ENCODE measurements at places on chromosomes 13 and 19.

DNA sequence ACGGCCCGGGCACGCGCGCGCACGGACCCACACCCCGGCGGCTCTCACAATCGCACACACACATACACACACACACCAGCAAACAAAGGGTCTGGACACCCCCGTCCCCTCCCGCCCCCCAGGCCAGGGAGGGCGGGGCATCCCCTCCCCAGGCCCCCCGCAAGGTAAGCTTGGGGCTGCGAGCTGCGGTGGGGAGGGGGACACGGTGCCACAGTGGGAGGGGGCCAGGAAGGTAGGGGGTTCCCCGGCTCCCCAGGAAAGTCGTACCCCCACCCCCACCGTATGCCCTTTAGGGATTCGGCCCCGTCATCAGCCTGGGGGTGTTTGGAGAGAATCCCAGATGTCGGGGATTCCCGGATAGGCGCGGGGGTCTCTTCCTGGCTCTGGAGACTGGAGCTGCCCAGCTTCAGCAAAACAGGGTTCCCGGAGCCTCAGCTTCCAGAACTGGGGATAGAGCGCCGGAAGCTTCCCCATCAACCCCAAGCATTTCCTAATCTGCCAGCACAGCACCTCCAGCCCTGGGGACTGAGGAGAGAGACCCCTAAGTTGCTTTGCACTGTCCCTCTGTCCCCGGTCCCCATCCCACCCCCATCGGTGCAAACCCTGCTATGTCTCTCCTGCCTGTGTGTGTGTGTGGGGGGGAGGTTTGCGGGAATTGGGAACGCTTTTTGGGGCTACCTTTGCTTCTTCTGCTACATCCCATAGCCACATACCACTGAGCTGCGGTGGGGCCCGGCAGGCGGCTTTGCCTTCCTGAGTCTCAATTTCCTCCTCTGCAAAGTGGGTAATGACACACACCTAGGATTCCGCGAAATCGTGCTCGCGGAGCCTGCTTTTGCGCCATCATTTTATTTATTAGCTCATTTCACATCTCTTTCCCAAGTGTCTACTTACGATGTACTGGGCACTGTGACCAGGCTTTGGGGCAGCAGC lies 1.8 kb upstream of the CDC37 start:
- DNase-seq = no peak

DNA sequence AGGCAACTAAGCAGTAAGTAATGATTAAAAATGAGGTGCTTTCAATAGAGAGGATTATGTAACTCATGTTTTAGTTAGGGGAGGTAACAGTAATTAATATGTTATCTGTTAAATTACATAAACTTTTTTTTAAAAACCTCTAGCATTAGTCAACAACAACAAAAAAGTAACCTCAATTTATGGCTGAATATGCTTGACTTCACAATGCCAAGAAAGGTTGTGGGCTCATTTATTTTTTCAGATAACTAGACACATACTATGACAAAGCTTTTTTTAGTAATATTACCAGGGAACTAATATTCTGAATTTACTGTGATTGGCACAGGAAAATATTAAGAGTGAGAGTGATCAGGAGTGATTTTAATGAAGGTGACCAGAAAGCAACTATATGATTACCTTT lies 54.9 kb downstream of the KCNRG start:
- no peak for DNase-seq

- DNase-seq = no peak
Observed at GRCh38 chr13:61486496-61486895, 70.8 kb upstream of the PCDH20 start.

GRCh38 chr13:60753641-60754040 lies 356.6 kb downstream of the TDRD3 start:
- DNase-seq = no peak

GRCh38 chr13:96091164-96092117 lies 1.5 kb downstream of the HS6ST3 start:
- DNase-seq = no peak

DNA sequence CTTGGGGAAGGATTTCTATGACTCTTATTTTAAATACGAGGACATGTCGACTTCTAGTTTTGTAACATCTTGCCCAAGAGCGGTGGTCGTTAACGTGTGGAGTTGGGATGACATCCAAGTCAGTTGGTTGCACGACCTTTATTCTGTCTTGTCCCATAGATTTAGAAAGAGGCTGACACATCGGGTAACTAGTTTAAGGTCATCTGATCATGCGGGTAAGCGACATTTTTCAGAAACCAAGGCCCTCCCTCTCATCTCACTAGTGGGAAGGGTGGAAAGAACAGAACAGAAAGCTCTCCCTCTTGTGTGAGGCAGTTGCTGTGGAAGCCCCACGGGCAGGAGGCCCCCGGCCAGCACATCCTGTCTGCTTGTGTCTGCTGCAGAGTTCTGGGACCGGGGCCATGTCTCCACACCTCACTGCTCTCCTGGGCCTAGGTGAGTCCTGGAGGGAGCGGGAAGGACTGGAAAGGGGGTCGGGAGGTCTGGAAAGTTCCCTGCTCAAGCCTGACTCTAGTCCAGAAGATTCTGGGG lies at the start of gene LAIR2:
LAIR2 (plus strand) TSS at position 314 of the 531 bp plus-strand sequence; CDS start at position 402, 88 bp downstream.
- DNase-seq = no peak

DNA sequence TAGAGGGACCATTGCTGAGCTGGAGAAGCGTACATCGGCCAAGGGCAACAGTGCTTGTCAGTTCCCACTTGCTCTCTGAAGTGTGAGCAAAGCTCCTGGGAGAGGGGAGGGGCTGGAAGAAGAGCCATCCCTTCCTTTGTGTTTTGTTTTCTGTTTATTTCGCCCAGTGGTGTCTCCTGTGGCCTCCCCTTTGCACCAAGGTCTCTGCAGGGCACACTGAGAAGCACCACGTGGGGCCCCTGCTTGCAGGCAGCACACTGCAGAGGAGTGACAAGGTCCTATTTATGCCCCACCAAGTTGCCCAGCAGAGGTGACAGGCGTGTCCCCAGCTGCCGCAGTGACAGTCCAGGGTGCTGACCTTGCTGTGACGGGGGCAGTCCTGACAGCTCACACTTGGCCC lies 24.0 kb downstream of the GRIN2D start:
- DNase-seq = no peak

GRCh38 chr13:108226184-108226583 lies 8.0 kb downstream of the ABHD13 start:
- no peak for DNase-seq

DNA sequence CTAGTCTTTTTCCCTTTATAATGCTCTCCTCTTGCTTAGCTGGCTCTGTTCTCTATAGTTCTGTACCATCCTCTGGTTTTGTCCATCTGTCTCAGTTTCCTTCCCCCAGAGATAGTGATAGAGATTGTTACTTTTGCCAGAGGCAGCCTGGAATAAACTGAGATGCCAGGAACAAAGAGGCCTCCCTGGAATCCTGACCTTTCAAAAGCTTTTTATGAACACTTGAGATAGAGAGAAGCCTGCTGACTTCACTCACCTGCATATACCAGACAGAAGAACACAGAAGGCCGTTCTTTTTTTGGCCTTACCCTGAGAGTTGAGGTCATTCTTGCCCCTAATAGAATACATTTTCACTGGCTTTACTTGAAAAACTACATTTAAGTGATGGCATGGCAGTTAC lies 150.2 kb downstream of the LHFPL6 start:
- DNase-seq = no peak

DNA sequence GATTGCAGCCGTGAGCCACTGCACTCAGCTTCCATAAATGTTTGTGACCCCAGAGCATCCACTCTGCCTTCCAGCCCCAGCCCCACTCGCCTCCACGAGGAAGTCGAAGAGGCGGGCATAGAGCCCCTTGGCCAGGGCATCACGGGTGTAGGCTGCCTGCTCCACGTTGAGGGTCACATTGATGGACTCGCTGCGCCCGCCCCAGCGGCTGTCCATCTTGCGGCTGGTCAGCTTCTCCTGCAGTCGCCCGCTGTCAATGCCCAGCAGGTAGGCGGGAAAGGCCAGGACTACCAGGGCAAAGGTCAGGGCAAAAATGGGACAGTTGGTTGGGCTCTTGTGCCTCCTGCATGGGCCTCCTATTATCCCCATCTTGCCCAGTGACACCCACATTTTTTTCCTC lies 27.2 kb downstream of the MYO1F start:
- no peak for DNase-seq

DNA sequence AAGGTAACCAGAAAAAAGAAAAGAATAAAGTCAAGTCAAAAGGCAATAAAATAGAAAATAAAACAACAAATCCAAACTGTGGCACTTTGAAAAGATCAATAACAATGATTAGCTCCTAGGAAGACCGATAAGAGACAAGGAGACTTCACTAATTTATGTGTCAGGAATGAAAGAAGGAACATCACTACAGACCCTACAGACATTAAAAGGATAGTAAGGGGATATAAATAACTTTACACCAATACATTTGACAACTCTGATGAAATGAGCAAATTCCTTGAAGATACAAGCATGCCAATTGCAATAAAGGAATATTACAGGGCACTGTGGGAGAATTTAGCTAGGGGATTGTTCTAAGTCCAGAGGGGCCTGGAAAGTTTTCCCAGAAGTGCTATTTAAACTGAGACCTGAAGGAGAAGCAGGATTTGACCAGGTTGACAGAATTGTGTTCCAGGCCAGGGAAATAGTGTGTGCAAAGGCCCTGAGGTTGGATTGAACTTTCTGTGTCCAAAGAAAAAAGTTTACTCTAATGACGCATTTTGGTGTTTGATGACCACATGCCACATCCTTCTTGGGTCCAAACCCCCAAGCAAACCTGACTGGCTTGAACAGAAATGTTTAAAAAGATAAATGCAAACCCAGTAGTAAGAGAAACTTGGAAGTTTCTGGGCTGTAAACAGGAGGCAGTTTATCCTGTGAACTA lies 1.6 kb upstream of the C19orf38 start:
- no peak for DNase-seq

- no peak for DNase-seq
Observed at GRCh38 chr13:26050568-26051230, 1.1 kb downstream of the SHISA2 start.

DNA sequence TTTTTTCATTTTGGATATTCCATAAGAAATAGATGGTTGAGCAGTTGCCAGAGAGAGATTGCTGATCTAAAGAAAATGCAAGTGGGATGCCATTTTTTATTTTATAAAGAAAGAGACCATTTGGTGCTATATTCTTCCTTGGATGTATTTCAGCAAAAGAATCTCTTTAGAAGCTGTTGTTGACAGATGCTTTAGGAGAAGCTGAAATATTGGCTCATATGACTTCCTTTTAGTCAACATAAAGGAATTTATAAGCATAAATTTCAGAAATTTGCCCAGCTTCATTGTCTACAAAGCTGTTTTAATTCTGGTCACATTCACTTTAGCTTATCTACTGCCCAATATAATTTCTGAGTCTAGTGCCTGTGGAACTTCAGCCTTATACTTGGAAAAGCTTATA lies 36.9 kb downstream of the POLR1D start:
- DNase-seq = no peak

- DNase-seq = peak; percentile 86
Observed at GRCh38 chr13:100235311-100235901, 146.5 kb downstream of the PCCA start.

DNA sequence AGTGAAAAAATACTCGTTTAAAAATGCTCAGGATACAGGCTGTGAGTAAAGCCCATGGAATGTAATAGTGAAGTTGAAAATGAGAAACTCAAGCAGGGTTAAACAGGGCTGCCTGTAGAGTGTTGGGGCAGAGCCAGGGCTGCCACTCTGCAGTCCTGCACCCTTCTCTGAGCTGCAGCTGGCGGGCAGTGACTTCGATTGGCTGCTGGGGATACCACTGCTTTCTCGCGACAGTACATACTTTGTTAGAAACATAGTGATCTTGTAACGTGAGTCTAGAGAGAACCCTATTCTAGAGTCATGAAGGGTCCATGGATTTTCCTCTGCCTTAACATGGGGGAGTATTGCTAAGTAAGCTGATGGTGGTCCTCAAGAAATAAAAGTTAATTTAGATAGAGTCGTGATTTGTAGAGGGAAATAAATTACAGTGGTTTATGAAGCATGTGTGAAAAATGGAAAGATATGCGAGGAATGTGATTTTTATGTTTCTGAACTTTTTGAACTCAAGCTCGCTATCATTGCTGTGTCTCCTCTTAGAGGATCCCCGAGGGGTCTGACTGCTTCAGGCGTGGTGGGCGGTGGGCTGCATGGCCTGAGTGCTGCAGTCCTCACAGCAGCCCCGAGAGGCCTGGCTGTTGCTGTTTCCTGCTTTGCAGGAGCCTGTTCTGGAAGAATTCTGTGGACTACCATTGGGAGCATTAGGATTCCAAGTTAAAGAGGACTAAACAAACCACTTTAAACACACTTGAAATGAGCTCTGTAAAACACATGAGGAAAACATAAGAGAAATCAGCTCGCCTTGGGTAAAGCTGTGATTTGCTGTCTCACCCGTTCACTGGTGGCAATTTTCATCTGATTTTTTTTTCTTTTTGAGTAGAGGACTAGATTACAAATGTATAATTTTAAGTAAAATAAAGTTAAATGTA lies 95.7 kb downstream of the ARHGEF7 start:
- no peak for DNase-seq

- DNase-seq = peak; percentile 52
Observed at GRCh38 chr19:30784850-30785457, 412.8 kb downstream of the ZNF536 start.

GRCh38 chr19:43560687-43561086 lies 14.6 kb downstream of the XRCC1 start:
- peak; percentile 67 for DNase-seq

DNA sequence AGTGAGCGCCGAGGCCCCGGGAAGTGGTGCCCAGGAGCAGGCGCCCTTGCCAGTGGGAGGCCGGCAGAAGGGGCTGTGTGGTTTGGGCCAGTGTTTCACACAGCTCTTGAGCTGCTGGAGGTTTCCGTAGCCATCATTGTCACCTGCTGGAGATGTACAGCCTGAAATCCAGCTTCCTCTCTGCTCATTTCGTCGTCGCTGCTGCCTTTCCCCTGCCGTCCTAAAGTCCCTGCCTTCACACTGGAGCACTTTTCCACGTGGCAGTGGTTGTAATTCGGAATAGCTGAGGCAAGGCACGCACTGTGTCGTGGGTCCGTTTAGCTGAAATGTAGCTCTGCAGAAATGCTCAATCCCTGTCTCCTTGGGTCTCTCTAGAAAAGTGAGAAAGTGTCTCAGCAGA lies 13.2 kb downstream of the DAZAP1 start:
- DNase-seq = no peak

DNA sequence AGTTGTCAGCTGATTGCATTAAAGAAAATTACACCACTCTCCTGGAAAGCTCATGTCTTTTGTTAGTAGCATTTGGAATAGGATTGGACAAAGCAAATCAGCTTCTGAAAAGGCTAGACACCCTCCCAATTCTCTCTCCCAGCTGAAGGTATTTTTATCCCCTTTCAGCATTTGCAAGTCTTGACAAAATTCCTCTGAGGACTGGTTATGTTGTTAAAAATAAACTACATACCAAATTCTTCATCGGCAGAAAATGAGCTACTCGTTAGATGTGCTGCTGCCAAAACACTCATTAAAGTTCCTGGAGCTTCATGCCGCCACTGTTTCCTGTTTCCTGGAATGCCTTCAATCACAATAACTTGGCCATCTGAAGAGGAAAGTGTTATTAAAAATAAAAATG lies 37.1 kb downstream of the UTP14C start:
- DNase-seq = no peak

- DNase-seq = no peak
Observed at GRCh38 chr13:21461131-21461530, 2.0 kb upstream of the ZDHHC20 start.

- DNase-seq = no peak
Observed at GRCh38 chr13:99941086-99941485, 30.5 kb downstream of the ZIC5 start.

Measured in NB4 (cell line).